ENCODE measurements at places on chromosomes 6 and 20.
A peak's percentile ranks its signal among the peaks of the same experiment; 100 is the strongest.

- no peak for DNase-seq
Measured at GRCh38 chr6:134787261-134787877, 162.5 kb downstream of the ALDH8A1 start.

GRCh38 chr6:1832844-1833787, 223.4 kb downstream of the FOXC1 start:
- no peak for DNase-seq

DNA sequence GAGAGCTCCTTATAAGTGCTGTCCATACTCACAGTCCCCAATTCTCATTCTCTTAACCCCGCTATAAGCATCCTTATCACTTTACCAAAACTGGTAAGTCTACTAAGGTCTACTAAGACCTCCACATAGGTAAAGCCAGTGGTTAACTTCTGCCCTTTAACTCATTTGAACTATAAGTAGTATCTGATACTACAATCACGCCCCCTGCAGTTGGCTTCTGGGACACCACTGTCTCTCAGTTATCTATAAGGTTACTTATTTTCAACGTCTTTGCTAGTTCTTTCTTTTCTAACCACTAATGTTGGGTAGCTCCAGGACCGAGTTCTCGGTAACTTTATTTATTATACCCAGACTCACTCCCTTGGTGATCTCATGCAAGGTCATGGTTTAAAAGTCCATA, 142.6 kb downstream of the ARHGAP18 start:
- peak; percentile 20 for DNase-seq

DNA sequence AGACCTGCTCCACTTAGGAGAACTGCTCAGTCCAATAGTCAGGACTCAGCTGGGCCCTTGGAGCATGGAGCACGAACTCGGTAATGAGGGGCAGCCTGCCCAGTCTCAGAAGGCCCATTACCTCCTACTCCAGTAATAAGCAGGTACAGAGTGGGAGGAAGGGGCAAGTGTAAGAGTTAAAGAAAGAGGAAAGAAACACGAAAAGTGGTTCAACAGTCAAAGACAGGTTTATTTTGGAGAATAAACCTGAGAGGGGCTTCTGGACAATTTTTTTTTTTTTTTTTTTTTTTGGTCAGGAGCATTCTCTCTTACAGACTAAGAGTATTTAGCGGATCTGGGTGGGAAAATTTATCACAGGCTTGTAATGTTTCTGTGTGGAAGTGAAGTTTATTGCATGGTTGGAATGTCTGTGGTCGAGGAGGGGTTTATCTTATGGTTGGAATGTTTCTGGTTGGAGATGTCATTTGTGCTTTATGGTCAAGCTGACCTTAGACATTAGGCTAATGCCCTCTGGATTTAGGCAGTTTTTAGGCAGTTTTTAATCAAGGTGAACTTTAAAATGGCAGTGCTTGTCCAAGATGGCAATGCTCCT, 340.1 kb downstream of the BCKDHB start:
- no peak for DNase-seq

DNA sequence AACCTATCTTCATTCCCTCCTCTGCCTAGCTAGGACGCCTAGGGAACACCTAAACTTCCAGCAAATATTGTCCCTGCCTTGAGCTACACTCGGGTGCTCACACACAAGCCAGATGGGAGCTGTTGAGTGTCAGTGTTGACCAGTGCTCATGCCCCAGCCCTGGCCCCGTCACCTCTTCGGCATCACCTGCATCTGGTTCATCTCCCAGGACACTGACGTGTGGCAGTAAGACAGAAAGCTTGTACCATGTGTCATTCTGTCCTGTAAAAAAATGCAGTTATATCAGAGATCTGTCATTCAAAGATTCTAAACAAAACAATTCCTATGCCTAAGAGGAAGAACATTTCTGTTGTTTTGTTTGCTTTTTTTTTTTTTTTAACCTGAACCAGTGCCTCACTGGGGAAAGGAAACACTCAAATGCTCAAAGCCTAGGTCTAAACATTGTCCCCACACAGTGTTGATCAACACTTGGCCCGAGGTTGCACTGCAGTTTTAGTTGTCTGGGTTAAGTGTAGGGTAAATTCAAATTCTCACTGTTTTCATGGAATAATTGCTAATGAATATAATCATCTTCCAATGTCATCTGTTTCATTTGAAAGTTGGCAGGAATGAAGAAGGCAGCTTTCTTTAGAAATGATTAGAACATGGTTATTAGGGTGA, 102.7 kb upstream of the SASH1 start:
- no peak for DNase-seq

GRCh38 chr6:161792851-161793493, 519.1 kb upstream of the AGPAT4 start:
- DNase-seq: no peak

DNA sequence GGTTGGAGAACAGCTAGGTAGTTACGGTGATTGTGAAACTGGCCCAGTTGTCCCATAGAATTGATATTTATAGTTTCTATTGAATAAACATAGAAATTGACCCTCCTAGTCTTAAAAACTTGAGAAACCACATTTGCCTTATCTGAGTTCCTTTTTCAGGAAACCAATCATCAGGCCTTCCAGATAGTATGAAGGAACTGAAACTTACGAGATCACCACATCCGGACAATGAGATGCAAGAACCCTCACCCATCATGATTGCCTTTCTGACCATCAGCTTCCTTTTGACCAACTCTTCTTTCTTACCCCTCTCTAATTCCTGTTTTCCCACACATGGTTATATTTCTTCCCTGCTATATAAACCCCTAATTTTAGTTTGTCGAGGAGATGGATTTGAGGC, 21.8 kb downstream of the SLC35F1 start:
- DNase-seq: no peak

GRCh38 chr6:134630508-134631121, 312.7 kb upstream of the SGK1 start:
- DNase-seq: no peak

DNA sequence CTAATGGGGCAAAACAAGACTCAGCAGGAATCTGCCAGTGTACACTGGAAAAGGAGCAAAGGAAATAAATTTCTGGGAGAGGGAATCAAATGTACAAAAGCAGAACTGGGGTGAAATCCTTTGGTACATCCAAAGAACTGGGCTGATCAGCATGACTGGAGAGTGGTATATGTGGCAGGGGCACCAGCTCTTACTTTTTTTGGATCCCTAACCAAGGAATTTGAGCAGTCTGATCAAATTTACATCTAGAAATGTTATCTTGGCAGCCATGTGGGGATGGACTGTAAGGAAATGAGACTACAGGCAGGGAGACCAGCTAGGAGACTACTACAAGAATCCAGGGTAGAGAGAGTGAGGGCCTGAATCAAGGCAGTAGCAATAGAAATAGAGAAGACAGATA, 1.2 kb upstream of the ZSCAN31 start:
- no peak for DNase-seq

DNA sequence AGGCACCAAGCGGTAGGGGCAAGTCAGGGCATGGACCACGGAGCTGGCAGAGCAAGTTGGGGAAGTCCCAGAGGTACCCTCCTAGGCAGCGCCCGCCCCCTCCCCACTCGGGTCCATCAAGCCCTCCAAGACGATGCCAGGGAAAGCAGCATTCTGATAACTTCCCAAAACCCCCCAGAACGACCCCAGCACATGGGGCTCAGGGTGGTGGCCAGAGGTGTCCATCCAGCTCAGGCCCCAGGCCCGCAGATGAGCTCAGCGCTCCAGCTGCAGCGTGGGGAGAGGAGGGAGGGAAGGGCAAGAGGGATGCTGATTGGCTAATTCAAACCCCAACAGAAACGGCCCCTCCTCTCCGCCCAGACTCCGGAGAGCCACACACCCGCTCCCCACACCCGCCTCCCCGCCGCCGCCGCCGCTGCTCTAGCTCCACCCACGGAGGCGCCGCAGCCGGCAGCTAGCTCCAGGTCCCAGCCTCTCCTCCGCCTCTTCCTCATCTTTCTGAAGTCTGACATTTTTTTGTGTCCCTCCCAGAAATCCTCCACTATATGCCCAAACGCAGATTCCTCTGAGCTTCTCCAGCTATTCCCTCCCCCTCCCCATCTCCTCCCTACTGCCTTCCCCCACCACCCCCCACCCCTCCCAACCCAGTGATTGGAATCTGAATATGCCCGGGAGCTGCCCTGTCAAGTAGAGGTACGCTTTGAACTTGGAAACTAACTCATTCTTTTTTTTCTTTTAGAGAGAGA, 40.3 kb upstream of the TLDC2 start:
- DNase-seq: peak; percentile 93

- no peak for DNase-seq
Measured at GRCh38 chr6:170524172-170524502, 29.0 kb downstream of the PSMB1 start.

DNA sequence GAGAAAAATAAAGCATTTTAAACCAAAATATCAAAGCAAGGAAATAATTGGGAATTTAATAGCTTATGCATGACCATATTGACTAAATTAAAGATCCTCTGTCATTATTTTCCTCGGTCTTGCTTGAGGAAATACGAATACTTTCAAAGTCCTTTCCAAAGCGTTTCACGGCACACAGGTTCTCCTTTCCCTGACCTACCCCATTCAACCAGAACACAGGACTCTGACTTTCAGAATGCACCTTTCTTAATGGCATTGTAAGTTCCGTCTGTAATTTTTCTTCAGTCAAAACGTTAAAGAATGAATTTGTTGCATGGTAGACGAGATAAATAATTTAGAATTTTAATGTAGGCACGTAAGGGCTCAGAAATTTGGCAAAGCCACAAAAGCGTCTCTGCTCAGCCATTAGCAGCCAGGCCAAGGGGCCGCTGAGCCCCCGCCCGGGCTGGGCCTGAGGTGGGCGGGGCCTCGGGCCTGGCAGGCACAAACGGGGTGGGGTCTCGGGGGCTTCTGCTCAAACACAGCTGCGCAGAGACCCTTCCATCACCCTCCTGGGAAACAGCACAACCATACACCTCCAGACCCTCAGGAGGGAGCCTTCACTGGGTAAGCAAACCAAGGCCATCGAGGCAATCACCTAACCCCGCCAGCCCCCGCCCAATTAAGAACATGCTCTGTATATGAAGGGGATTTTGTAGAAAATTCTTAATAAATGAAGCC, 3.4 kb downstream of the NEDD9 start:
- no peak for DNase-seq

GRCh38 chr6:45212976-45213375, 115.2 kb upstream of the RUNX2 start:
- DNase-seq: no peak
